ENCODE measurements at places on chromosomes 3 and 15.
A peak's percentile ranks its signal among the peaks of the same experiment; 100 is the strongest.

- DNase-seq, result no peak
Measured at GRCh38 chr3:190048932-190049441, 71.7 kb downstream of the P3H2 start.

GRCh38 chr3:24363242-24363641 is 131.4 kb downstream of the THRB start:
- DNase-seq, result no peak

GRCh38 chr3:142356818-142357217 is 91.0 kb downstream of the XRN1 start:
- DNase-seq, result no peak

DNA sequence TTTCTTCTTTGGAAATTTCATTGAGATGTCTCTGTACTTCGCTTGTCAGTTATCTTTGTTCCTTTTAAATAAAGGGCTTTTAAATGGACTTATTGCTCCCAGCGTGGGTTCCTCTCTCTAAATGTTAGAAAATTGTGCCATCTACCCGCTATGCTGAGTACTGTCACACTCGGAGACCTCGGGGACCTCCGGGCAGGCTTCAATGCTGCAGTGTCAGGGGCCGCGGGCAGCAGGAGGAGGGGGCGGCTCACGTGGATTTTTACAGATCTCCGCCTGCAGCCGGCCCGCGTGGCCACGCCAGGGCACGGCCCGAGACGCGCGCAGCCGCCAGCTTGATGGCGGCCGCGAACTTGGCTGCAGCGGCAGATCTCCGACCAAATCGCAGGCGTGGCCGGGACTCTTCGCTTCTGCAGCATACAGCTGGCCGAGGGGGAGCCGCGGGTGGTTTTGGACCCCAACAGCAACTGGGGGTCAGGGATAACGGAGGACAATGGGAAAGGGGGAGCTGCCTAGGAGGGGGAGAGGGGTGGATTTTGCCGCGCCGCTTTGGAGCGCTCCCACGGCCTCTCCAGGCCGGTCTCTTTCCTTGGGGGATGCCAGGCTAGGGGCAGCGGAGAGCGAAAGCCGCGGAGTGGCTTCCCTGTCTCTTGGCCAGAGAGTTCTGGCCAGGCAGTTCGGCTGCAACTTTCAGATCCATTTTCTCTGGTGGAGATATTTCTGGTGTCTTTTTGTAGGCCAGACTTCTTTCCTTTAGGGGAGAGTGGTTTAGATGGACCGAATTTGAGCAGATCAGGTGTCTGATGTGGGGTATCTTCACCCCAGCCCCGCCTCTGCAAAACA is 15.3 kb downstream of the NR2F2 start:
- no peak for DNase-seq

DNA sequence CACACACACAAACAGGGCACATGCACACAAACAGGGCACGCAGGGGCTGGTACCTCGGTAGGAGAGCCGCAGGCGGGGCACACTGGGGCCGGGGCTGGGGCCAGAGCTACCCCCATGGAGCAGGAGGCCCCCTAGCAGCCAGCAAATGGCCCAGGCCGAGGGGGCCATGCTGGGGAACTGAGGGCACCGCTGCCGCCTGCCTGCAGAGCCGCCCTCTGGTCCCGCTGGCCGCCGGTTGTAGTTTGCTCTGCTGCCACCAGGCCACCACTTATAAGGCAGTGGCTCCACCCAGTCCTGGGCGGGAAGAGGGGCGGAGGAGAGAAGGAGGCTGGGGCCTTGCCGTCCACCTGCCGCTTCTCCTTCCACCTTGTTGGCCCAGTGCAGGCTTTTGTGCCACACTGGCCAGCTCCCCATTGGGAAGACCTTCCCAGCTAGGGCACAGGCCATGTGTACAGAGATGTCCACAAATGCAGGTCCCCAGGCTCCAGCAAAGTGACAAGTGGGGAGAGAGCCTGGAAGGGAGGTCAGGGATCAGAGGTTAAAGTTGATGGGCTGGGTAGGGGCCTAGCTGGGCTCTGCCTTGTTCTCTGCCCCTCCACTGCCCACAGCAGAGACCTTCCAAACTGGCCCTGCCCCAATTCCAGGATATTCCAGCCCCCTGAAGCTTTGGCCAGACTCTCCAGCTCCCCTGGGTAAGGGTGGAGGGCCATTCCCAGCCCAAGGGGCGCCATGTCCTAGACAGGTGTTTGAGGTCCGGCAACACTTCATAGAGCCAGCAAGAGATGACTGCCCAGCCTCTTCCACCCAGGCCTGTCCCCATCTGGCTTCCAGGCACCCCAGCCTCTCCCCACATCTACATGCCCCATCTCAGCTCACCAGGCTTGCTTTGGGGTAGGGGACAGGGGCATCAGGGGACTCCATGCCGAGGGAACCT is at the start of gene SEMA3G:
Gene SEMA3G, minus strand, starts transcription at position 244 of the 934 bp plus-strand sequence. Its CDS starts 76 bp downstream, at position 168.
- peak; percentile 72 for DNase-seq

GRCh38 chr15:41648770-41649169 is 11.4 kb upstream of the MGA start:
- no peak for DNase-seq

GRCh38 chr3:56911363-56911762 is 109.6 kb upstream of the ARHGEF3 start:
- DNase-seq, result no peak

- DNase-seq, result no peak
Measured at GRCh38 chr3:89216016-89216739, 108.8 kb downstream of the EPHA3 start.

DNA sequence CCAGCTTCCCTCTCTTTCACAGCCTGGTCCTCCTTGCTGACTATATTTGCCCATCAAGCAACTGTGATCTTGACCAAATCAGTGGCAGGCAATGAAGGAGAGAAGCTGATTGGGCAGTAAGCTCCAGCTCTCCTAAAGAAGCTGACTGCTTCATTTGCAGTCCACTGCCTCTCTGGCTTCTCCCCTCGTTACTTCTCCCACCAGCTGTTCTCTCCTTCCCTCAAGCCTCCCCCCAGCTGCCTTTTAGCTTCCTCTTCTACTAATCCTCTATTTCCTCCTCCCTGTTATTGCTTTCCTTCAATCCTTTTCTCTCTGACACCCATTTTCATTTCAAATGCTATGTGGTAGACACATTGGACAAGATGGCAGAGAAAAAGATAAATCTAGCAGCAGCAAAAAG is 474.7 kb upstream of the UBE2E2 start:
- no peak for DNase-seq

DNA sequence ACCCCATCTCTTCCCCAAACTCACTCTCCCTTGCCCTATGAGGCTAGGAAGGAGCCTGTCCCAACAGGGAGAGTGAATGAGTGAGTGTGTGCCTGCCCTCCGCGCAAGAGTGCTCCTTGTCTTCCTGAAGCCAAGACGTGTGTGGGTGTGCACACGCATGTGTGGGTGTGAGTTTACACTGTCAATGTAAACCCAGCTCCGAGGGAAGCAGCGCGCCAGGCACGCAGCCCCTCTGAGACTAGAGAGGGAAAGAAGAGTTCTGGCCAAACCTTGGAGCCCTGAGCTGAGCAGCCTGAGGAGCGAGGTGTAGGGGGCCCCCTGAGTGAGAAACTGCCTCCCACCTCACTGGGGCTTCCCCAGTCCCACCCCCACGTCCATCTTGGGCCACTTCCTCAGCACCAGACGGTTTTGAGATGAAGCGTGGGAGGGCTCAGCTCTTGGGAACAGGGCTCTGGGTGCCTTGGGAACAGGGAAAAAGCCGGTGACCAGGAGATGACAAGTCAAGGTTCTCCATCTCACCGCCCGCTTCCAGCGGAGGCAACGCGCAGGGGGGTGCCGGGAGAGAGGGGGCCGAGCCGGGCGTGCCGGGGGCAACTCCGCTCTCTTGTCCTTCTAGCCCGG is 5.1 kb downstream of the MECOM start:
- DNase-seq, result no peak

GRCh38 chr3:148309390-148310035 is 388.2 kb upstream of the AGTR1 start:
- no peak for DNase-seq

- DNase-seq, result no peak
Measured at GRCh38 chr3:160885791-160886286, 129.8 kb downstream of the PPM1L start.

DNA sequence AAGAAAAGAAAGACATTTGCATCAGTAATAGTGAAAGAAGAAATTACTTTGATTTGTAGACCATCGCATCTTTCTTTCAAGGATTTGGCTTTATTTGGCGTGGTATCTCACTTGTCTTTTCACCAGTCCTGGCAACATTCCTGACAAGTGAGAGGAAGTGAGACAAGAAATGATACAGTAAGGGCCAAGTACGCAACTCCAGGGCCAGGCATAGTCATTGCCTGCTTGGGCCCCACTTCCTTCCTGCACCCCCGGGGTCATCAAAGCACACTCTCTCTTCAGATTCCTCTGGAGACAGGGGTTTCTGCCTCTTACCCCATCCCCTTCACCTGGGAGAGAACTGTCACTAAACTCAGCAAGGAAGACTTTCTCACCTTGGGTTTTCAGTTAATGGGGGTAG is 55.1 kb downstream of the CD47 start:
- DNase-seq, result peak; percentile 3

DNA sequence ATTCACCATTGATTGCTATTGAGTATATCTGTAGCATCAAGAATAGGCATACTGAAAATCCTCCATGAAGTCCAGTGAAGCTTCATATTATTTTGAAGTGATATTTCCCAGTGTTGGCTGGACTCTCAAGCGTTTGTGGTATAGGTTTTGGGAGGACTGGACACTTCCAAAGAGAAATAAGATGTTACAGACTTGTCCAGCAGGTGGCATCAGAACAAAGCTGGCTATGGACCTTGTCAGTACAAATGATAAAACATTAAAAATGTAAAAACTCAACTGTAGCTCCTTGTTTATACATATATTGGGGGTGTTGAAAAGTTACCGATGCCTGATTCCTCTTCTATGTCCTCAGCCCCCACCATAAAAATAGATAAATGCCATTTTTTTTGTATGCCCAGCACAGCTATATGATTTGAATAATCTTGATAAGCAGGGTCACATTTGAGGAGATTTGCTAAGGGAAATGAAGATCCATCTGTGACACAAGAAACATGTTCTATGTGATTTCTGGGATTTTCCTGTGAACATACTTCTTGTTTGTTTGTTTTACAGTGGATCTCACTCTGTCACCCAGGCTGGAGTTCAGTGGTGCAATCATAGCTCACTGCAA is 54.5 kb upstream of the GOLGA6B start:
- no peak for DNase-seq

GRCh38 chr3:38458796-38459498 is 5.3 kb downstream of the ACVR2B start:
- no peak for DNase-seq
